ENCODE measurements at places on chromosomes 1 and 21. TPM values are rescaled to one million over a fixed set of nuclear protein-coding genes. Genes with fewer than 3 reads are reported as not detected.

The HSD3B2 gene
- not detected for total RNA-seq

The LDLRAD1 gene
- total RNA-seq: not detected

The CNR2 gene
- total RNA-seq: 45.6 TPM

The CXADR gene
- not detected for total RNA-seq

The NBPF11 gene
- total RNA-seq: 49.8 TPM

The GABRD gene
- total RNA-seq: not detected

DNA sequence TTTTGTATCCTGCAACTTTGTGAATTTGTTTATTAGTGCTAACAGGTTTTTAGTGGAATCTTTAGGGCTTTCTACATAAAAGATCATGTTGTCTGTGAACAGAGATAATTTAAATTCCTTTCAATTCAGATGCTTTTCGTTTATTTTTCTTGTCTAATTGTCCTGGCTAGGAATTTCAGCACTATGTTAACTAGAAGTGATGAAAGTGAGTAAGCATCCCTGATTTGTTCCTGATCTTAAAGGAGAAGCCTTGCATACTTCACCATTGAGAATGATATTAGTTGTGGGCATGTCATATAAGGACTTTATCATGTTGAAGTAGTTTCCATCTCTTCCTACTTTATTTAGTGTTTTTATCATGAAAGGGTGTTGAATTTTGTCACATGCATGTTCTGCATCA lies 23.6 kb upstream of the TRIM67 start:
- no peak for DNase-seq
- no peaks in the 10 kb centered on the region for H3K27me3 ChIP-seq
- H3K36me3 ChIP-seq: no peaks in the 10 kb centered on the region
- no peak overlapping the region for H3K4me3 ChIP-seq
- H3K27ac ChIP-seq: no peak overlapping the region

DNA sequence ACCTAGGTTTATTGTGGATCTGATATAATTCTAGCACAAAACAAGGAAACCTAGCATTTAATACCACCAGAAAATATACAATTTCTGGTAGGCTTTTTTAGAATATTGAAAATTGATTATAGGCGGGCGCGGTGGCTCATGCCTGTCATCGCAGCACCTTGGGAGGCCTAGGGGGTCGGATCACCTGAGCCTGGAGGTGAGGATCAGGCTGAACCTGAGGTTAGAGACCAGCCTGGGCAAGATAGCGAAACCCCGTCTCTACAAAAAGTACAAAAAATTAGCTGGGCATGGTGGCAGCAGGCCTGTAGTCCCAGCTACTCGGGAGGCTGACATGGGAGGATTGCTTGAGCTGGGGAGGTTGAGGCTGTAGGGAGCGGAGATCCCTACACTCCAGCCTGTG lies 948 bp upstream of the COP1 start:
- peak; percentile 29 for DNase-seq
- no peaks in the 10 kb centered on the region for H3K27me3 ChIP-seq
- peaks cover 42% of the 10 kb centered on the region for H3K4me1 ChIP-seq
- no peaks in the 10 kb centered on the region for H3K36me3 ChIP-seq
- peak overlapping the region; percentile 94 for H3K27ac ChIP-seq
- H3K4me3 ChIP-seq: peak overlapping the region; percentile 94

DNA sequence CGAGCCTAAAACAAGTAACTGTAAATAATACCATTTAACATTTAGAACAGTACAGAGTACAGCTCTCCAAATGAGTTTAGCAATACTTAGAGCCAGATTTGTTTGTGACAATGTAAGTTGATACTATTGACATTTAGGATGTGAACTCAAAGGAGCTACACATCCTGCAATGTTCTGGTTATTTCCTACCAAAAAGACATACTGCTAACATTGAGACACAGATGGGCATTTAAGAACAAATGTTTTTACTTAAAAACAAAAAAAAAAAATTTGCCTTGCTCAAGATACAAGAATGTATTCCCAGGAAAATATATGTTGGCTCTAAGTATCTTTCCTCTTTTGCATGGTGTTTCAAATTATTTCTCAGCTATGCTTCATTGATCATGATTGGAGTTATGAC lies 1464.8 kb upstream of the PRMT6 start:
- no peak for DNase-seq
- no peaks in the 10 kb centered on the region for H3K36me3 ChIP-seq
- no peaks in the 10 kb centered on the region for H3K27me3 ChIP-seq
- no peak overlapping the region for H3K27ac ChIP-seq

DNA sequence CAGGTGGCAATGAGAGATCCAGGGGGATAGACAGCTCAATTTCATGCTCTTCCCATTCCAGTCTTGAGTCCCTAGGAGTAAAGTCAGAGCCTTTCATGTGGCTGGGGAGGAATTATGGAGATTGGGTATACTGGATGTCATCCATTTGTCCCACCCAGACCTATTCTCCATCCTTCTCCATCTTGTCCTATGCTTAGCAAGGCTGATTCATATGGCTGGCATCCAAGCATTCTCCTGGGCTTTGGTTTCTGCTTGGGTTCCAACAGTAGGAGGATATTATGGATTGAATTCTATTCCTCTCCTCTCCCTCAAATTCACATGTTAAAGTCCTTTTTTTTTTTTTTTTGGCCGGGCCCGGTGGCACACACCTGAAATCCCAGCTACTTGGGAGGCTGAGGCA lies 3.8 kb upstream of the CDC20 start:
- H3K27me3 ChIP-seq: no peaks in the 10 kb centered on the region
- H3K27ac ChIP-seq: no peak overlapping the region
- peaks cover 9% of the 10 kb centered on the region for H3K4me1 ChIP-seq
- no peak overlapping the region for H3K4me3 ChIP-seq

DNA sequence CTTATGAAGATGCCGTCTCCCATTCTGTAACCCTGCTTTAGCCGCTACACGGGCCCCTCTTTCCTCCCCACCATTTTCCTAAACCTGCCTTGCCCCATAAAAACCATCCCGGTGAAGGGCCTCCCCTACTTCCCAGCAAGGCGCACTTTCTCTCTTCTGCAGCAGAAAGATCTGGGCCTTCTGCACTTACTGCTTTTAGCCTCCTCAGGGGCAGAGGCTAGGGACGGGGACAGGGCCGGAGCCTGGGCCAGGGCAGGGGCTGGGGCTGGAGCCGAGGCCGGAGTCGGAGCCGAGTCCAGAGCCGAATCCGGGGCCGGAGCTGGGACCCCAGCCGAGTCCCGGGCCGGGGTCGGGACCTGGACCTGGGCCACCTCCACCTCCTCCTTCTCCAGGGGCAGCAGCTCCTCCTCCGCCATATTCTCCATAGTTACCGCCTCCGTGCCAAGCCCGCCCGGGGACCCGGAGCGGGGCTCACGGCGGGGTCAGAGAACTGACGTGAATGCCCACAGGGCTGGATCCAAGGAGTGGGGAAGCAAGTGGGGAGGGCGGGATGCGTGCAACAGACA lies 382 bp downstream of the TRMT1L start:
- peak overlapping the region; percentile 98 for H3K4me3 ChIP-seq
- no peaks in the 10 kb centered on the region for H3K36me3 ChIP-seq
- H3K27ac ChIP-seq: peak overlapping the region; percentile 100
- peaks cover 11% of the 10 kb centered on the region for H3K4me1 ChIP-seq
- no peak for DNase-seq

- H3K4me1 ChIP-seq: peaks cover 75% of the 10 kb centered on the region
- no peak overlapping the region for H3K4me3 ChIP-seq
- H3K27ac ChIP-seq: peak overlapping the region; percentile 96
- no peak for DNase-seq
- peaks cover 19% of the 10 kb centered on the region for H3K36me3 ChIP-seq
Observed at GRCh38 chr1:26283279-26283853, 3.5 kb downstream of the SH3BGRL3 start.

DNA sequence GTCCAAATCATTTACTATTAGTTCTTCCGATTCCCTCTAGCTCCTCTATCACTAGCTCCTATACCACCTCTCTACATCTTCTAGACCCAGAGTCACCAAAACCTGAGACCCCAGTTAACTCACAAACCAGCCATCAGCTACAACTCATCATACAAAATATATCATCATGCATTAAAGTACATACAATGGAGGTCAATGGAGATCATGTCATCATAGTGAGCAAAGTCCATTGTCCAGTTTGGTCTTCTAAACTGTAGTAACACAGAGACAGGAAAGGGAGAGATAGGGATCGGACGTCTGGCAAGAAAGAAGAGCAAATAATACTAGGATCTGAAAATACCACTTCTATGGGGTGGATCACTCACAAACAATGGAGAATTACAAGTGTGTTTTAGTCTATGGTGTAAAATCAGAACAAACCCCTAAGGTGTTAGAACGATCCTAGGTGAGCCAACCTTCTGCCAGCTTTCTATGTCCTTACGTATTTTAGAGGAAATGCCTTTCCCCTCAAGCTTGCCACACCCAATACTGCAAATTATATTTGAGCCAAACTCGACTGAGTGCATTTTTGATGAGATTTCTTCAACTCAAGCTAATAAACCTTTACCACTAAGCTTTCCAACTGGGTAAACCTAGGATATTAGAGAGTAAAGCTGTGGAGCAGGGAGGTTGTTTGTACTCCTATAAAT lies 3.9 kb downstream of the ADIPOR1 start:
- H3K27ac ChIP-seq: no peak overlapping the region
- H3K4me3 ChIP-seq: no peak overlapping the region
- no peaks in the 10 kb centered on the region for H3K27me3 ChIP-seq
- H3K36me3 ChIP-seq: peaks cover 2% of the 10 kb centered on the region
- H3K4me1 ChIP-seq: peaks cover 32% of the 10 kb centered on the region

DNA sequence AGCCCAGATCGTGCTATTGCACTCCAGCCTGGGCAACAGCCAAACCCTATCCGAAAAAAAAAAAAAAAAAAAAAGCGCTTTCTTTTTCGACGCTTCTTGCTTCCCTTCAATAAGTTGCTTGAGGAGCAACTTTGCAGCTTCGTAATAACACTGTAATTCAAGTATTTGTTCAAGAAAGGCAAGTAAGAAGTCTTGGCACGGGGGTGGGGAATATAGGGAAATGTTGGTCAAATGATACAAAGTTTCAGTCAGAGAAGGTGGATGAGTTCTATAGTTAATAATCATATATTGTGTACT lies 871 bp upstream of the PSMA5 start:
- no peaks in the 10 kb centered on the region for H3K36me3 ChIP-seq
- no peak overlapping the region for H3K4me3 ChIP-seq
- peaks cover 19% of the 10 kb centered on the region for H3K4me1 ChIP-seq
- H3K27me3 ChIP-seq: no peaks in the 10 kb centered on the region
- no peak for DNase-seq
- H3K27ac ChIP-seq: peak overlapping the region; percentile 71

DNA sequence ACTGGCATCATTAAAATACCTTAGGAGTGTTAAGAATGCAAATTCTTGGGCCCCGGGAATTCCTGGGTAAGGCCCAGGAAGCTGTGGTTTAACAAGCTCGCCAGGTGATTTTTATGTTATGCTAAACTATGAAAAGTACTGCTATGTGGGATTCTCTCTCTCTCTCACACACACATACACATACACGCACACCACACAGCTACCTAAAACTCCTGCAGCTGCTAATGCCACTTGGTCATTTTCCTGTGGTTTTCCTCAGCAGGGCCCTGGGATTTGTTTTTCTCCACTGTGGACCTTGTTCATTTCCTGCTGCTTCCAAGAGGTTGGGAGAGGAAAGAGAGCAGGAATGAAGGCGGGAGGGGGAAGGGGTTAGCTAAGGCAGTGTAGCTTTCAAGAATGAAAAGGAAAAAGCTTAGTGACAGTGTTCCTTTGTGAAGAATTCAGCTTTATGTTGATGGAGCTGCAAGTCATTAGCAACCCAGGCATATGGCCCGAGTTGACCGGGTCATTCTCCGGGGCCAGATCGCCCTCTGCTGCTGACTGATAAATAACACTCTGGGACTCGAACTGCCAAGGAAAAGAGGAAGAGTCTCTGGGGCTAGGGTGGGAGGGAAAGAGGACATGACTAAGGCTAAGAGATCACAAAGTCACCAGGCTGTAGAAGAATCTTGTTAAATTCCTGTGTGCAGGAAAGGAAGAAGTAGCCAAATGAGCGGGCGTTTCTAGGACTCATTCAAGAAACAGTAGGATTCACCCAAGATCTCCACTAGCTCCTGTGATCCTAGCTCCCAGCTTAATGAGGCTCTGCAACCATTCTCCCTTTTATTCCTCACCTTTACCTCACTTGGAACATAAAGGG lies 30.5 kb upstream of the LRIG2 start:
- peak; percentile 65 for DNase-seq
- no peak overlapping the region for H3K4me3 ChIP-seq
- H3K27ac ChIP-seq: no peak overlapping the region

DNA sequence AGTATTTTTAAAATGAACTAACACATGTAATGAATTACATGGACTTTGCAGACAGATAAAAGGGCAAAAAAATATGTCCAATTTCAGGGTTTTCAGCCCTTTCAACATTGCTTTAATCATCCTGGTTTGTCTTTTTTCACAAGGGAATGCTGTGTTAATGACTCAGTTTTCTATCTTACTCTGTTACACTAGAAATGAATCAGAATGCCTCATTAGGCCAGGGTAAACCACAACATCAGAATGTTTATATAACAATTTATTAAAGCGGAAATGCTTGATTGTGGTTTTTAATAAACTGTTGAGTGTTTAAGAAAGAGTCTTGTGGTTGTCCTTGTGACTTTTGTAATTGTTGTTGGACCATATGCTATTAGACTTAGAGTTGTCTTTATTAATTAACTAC lies 13.5 kb downstream of the GORAB start:
- no peak for DNase-seq
- H3K4me3 ChIP-seq: no peak overlapping the region
- H3K27me3 ChIP-seq: no peaks in the 10 kb centered on the region
- H3K36me3 ChIP-seq: no peaks in the 10 kb centered on the region
- no peaks in the 10 kb centered on the region for H3K4me1 ChIP-seq

DNA sequence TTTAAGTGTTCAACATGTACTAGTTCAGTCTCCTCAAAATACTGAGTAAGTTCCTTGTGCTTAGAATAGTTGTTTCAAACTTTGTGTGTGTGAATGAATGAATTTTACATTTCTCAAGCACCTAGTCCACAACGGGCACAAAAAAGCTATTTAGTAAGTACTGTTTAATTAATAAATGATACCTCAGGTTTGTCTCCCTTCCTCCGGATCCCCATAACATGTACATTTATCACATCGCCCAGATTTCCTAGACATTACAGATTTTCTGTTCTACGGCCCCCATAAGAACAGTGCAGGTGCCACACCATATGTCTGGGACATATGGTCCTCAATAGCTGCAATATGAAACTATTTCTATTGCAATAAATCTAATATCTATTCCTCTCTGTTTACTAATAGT lies 1.3 kb upstream of the TTF2 start:
- no peak for DNase-seq
- peak overlapping the region; percentile 61 for H3K27ac ChIP-seq
- peak overlapping the region; percentile 78 for H3K4me3 ChIP-seq
- no peaks in the 10 kb centered on the region for H3K36me3 ChIP-seq

DNA sequence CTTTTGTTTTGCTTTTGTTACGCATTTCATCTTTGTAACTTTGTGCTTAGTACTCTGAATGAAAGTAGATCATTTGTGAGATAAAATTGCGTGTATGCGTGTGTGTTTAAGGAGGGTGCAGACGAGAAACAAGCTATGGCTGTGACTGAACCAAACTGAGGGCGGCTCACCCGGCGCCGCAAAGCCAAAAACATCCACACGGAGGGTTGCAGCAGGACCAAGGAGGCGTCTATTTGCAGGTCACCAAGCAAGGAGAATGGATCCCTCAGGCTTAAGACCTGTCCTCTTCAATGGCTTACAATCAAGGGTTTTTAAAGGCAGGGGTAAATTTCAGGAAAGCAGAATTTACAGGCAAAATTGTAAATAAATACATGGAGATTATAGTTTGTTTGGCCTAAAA lies 12.8 kb downstream of the GCSAML start:
- no peak overlapping the region for H3K27ac ChIP-seq
- no peak for DNase-seq
- H3K4me3 ChIP-seq: no peak overlapping the region
- no peaks in the 10 kb centered on the region for H3K4me1 ChIP-seq
- H3K36me3 ChIP-seq: no peaks in the 10 kb centered on the region
